ENCODE measurements at places on chromosomes 7 and 10.

DNA sequence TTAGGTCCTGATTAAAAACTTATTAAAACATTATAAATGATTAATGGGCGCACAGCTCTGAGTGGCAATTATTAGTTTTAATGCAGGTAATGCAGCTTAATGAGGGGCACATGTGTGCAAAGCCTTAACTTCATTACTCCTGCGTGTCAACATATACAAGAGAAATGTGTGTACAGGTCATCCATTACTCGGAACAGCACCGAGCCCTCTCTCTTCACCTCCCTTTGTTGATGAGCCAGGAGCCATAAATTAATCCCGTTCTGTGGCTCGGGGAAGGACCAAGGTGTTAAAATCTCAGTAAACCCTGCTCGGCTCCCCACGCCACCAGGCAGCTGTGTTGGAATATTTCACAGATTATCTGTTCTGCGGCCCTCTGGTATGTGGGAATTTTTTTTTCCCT is 77.8 kb downstream of the EBF3 start:
- DNase-seq, result no peak

DNA sequence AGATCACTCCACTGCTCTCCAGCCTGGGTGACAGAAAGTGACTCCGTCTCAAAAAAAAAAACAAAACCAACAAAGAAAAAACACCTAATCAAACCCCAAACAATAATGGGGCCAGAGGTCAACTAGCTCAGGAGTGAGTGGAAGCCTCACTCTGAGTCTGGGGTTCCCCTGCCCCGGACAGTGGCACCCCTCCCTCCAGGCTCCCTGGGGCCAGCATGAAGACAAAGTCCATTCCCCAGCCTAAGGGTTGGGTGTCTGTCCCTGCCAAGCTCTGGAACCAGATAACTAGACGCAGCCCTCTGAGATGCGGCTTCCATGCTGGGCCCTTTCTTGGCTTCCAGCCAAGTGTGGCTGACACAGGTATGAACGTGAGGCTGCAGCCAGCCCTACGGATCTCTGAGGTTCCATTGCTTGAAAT is 1.7 kb upstream of the FUOM start:
- DNase-seq, result peak; percentile 60

DNA sequence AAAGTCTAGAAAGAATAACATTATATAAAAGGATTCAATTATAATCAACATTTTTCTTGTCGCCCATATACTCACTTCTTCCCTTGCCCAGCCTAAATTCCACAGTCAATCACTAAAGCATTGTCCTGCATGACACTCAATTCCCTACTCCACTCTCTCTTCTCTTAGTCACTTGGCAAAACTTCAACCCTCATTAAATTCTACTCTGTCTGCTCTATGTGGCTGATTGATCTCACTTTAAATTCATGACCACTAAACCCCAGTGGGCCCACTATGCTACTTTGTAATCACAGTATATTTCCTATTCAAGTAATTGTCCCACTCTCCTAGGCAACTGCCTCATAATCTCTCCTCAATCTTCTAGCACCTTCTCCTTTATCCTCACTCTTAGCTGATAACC is 54.1 kb downstream of the MTERF1 start:
- no peak for DNase-seq

DNA sequence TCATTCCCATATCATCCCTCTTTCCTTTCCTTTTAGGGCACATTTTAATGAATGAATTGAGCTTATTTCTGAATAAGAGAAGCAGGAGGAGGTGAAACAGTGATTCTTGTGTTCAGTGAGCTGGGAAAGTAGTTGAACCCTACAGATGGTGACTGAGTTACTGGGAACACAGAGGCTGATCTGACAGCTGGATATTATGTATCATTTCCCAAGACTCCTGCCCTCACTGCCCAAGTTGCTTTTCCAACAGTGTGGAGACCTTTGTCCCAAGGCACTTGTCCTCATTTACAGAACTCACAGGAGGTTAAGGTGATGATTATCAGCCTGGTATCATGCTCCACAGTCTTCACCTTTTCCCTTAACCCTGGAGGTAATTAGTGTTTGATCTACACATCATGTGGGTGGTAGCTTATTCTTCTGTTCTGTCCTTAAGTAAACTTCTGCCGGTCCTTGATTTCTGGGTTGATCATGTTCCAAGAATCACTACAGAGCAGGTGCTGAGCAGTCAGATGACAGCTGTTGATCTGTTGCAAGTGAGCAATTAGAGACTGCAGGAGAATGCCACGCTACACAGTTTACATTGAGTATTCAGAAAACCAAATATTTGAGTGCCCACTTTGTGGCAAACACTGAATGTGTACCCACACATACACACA is 2.6 kb downstream of the PRLHR start:
- DNase-seq, result no peak

- DNase-seq, result no peak
Measured at GRCh38 chr10:34010891-34011290, 676.4 kb upstream of the NRP1 start.

- no peak for DNase-seq
Measured at GRCh38 chr7:101841328-101841727, 23.9 kb downstream of the CUX1 start.

All from CD8-positive, alpha-beta T cell (primary cell).